HS-5 (cell line): ENCODE measurements at places on chromosomes 3 and 15.

- no peak for DNase-seq
These were observed 61.3 kb downstream of the CTDSPL start for GRCh38 chr3:37922721-37923568.

GRCh38 chr15:63200464-63201249 is 11.3 kb downstream of the RAB8B start:
- DNase-seq = no peak

DNA sequence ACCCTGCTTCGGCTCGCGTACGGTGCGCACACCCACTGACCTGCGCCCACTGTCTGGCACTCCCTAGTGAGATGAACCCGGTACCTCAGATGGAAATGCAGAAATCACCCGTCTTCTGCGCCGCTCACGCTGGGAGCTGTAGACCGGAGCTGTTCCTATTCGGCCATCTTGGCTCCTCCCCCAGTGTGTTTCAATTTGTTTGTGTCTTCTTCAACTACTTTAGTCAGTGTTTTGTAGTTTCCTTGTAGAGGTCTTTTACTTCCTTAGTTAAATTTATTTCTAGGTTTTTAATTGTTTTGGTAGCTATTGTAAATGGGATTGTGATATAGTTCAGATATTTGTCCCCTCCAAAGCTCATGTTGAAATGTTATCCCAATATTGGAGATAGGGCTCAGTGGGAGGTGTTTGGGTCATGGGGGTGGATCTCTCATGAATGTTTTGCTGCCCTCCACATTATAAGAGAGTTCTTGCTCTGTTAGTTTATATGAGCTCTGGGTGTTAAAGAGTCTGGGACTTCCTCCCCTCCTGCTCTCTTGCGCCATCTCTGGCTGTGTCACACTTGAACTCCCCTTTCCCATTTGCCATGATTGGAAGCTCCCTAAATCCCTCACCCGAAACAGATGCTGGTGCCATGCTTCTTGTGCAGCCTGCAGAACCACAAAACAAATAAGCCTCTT is 304.4 kb downstream of the DOCK3 start:
- DNase-seq = no peak

DNA sequence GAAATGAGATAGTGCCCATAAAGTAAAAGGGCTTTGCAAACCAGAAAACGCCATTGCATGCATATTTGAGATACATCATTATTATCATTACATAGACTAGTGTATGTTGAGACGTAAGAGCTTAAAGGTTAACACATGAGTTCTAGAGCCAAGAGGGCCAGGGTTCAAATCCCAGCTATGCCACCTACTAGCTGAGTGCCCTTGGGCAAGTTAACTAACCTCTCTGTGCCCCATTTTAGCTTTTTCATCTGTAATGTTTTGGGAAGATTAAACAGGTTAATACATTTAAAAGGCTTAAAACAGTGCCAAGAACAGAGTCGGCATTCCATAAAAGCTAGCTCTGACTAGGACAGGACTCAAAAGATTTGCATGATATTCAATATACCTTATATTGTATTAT is 22.8 kb downstream of the IQSEC1 start:
- no peak for DNase-seq

GRCh38 chr3:71916747-71917369 is 131.9 kb upstream of the PROK2 start:
- no peak for DNase-seq

GRCh38 chr3:81270603-81271379 is 490.7 kb downstream of the GBE1 start:
- no peak for DNase-seq

DNA sequence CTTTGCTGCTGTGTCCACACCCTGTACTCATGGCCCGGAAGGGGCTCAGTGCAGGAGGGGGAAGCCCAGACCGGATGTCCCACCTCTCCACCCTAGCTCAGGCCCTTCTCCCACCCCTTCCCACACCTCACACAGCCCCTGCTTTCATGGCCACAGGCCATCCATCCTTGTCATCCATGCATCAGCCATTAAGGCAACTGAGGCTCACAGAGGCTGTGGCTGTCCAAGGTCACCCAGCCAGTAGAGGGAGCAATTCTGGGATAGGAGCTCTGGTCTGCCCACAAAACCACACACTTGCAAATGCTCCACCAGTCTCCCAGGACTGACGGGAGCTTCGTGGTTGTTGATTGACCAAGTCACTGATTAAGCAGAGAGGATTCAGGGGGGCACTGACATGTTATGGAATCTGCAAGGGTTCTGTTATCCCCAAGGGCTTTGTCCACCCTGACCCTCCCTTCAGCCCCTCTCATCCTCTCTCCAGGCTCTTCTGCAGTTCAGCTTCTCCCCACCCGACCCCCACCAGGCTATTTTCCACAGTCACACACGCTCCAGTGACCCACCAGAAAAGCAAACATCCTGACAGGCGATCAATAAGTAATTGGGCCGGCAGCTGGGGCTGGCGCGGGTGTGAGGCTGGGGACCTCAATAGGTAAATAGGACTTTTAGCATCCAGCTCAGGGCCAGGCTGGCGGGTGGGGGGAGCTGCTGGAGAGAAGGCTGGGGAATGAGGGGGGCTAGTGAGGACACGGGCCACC is 15.1 kb downstream of the LINGO1 start:
- no peak for DNase-seq

DNA sequence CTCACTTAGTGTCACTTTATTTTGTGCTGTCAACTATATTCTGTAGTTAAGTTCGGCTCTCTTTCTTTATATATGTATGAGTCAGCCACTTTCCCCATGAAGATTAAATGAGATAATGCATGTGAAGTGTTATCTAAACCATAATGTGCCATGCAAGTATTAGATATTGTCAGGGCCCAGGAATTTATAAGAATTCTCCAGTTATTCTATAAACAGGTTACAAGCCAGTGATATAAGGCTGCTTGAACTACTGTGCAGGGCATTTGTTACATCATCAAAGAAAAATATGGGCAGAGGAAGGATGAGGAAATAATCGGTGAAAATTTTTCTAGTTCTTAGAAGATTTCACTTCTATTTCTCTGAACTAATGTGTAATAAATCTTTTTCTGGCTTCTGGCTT is 1049.0 kb upstream of the NR2F2 start:
- no peak for DNase-seq

DNA sequence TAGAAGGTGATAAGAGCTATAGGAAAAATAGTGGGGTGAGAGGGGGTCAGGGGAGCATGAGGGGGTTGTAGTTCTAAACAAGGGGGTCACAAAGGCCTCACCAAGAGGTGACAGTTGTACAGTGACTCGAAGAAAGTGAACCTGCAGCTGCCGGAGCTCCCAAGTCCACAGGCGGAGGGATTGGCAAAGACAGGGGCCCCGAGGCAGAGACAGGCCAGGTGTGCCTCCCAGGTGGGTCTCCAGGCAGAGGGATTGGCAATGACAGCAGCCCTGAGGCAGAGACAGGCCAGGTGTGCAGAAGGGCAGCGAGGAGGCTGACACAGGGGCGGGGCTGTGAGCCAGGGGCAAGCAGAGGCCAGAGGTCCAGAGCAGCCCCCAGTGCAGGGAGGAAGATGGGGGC is 63.7 kb downstream of the DNAJB8 start:
- DNase-seq = no peak

- DNase-seq = no peak
These were observed 3.3 kb downstream of the PLA2G4F start for GRCh38 chr15:42152921-42153698.

DNA sequence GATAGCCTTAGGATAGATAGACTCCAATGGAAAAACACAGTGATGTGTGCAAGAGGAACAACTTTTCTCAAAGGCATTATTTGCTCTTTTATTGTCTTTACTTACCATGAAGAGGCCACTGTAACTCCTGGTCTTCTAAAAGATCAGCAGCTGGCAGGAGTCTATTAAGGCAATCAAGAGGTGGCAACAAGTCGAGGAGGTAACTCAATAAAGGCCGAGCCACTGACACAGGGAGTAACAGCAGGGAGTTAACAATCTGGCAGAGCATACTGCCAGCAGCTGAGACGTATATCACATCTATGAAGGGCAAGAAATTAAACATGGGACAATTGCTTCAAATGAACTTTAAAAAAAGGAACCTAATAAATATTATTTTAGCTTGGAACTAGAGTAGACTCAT is 106.2 kb downstream of the HERC1 start:
- DNase-seq = no peak

DNA sequence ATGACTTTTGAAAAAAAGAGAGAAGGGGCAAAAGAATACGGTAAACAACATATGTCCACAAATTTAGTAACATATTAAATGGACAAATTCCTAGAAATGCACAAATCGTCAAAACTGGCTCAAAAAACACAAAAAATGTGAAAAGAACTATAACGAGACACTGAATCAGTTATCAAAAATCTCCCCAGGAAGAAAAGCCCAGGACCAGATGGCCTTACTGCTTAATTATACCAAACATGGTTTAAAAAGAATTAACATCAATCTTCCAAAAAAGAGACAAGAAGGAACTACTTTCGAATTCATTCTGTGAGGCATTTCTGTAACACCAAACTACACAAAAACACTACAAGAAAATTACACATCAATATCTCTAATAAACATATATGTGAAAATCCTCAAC is 117.4 kb downstream of the STAG1 start:
- DNase-seq = no peak

GRCh38 chr3:69322158-69322509 is 63.8 kb downstream of the FRMD4B start:
- DNase-seq = no peak

- DNase-seq = peak; percentile 29
These were observed 58.5 kb downstream of the ECT2 start for GRCh38 chr3:172808969-172809546.

DNA sequence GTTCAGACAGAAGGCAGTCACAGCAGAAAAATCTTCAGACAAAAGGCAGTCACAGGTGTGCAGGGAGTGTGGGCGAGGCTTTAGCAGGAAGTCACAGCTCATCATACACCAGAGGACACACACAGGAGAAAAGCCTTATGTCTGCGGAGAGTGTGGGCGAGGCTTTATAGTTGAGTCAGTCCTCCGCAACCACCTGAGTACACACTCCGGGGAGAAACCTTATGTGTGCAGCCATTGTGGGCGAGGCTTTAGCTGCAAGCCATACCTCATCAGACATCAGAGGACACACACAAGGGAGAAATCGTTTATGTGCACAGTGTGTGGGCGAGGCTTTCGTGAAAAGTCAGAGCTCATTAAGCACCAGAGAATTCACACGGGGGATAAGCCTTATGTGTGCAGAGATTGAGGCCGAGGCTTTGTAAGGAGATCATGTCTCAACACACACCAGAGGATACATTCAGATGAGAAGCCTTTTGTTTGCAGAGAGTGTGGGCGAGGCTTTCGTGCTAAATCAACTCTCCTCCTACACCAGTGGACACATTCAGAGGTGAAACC is 27.6 kb downstream of the ZNF589 start:
- no peak for DNase-seq

GRCh38 chr3:5035113-5035512 is 55.9 kb downstream of the BHLHE40 start:
- no peak for DNase-seq

DNA sequence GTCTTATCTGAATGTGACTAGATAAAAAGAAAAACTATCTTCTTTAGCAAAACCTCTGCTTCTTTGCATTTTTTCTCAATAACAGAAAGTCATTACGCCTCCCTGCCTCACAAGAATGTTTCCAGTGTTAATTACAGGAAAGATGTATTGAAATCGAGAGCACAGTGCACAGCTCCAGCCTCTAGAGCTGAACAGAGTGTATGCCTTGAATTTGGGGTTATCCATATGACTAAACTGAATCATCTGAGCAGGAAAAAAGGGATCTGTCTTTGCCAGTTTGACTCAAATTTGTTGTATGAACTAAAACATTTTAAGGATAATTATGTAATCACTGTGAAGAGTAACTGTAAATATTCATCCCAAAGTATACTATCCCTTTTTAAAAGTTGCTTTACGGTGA is 149.1 kb upstream of the CGNL1 start:
- DNase-seq = no peak

- peak; percentile 90 for DNase-seq
These were observed 33.3 kb upstream of the ATG7 start for GRCh38 chr3:11238880-11239279.

DNA sequence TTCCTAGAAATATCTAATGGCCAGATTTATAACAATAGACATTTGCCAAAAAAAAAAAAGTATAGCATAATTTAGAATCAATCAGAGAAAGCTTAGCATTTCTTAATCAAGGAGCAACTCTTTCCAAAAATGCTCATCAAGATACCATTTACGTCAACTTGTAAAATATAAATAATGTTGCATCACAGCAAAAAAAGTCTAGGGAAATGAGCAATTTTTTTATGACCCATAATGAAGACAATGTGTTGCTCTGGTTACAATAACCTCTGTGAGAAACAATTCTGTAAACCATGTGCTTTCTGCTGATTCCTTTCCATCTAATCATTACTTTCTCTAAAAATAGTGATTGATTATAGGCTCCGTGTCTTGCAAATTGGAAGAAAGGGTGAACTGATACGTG is 36.3 kb downstream of the KBTBD8 start:
- peak; percentile 30 for DNase-seq

GRCh38 chr15:85792912-85793590 is 1.7 kb downstream of the KLHL25 start:
- no peak for DNase-seq

DNA sequence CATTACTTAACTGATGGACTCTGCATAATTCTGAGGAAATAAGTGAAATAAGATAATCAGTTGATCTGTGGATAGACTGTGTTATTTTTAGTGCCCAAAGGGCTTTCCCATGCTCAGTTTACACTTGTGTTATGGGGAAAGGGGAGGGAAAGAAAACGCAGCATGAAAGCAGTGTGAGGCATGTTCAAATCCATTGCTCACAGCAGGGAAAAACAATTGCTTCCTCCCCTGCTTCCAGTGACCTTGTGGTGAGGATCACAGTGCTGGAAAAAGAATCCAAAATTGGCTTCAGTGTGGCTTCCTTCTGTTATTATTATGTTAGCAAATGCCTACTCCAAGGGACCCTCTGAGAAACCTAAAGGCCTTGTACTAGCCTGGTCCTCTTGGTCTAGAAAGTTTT is 285.1 kb upstream of the CDIN1 start:
- DNase-seq = no peak

GRCh38 chr15:40217166-40217824 is 21.6 kb upstream of the PAK6 start:
- peak; percentile 20 for DNase-seq

DNA sequence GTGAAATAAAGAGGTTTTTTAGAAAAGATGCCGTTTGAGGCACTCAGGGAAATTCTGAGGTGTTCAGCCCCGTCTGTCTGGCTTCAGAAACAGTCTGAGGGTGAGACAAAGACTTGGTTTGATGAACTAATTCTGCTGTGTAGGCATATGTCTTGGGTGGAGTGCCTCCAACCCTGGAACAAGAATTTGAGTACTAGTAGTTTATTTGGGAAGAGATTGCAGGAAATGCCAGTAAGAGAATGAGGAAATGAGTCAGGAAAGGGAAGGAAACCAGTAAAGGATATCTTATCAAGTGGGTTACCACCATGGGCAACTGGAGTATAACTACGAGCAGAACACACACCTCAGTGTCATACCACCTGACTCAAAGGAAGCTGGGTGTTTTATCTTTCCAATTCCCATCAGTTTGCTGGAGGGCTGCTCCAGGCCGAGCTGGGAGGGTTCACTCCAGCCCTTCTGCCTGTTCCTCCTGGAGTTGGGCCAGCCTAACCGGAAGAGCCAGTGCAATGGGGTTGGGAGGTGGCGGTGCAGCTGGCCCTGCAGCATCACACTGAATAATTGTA is 75.3 kb downstream of the TGFBR2 start:
- peak; percentile 56 for DNase-seq
